Coronary artery (tissue), 2 donors: ENCODE measurements at places on chromosomes 5 and 9.

DNA sequence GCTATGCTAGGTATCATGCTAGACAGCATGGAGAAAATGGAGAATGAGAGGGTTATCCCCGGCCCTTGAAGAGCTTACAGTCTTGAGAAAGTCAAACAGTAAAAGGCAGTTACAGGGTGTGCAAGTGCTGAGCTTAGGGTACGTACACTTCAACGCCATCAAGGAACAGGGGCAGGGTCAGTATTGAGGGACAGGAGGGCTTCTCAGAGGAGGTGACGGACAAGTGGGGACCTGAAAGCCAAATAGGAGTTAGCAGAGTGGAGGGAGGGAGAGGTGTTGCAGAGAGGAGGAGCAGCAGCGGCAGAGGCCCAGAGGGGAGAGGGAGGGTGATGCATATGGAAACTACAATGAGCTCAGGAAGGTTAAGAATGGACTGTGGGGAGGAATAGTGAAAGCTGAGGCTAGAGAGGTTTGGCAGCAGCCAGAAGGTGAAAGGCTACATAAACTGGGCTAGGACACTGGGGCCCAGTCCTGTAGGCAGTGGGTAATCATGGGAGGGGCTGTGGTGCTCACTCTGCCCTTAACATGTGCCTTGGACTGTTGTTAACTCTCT, 88.0 kb downstream of the NRG2 start:
- no peak for DNase-seq

DNA sequence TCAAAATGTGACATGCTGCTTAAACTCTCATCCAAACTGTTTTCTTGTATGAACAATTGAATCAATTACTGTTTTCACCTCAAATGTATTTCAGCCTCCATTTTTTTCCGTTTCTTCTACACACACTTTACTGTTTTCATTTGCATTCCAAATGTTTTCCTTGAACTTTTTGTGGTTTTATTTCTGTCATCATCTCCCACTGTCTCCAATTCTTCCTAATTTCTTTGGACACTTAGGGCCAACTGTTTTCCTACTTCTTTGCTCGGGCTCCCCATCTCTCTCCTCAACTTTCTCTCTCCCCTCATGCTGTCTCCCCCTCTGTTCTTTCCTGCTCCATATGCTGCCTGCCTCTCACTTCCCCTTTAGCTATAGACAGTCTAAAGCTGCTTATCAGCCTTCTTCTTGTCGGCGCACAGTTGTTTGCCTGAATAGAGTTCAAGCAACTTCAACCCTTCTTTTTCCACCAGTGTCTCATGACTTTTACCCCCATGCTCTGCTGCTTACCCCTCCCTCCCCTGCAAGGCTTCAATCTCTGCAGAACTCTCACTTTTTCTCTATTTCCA, 443.4 kb downstream of the DTWD2 start:
- no peak for DNase-seq

DNA sequence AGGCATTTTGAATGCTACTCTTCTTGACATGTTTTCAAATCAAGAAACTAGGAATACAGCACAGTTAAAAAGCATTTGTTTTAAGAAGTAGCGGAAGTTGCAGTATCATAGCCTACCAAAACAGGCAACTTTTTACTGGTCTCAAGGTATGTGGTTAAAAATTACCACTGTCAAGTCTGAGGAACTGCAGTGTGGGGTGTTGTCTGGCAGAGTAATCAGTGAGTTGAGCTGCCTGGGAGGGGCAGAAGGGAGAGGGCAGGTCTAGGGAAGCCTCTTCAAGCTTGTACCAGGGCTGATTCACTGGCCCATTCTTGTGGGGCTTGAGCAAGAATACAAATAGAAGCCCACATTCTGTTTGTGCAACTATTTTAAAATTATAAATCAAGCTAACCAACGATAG, 42.4 kb upstream of the SV2C start:
- no peak for DNase-seq

GRCh38 chr5:173941758-173942401, 47.1 kb upstream of the C5orf47 start:
- DNase-seq = no peak

GRCh38 chr5:22986281-22986680, 133.1 kb upstream of the CDH12 start:
- DNase-seq = no peak

DNA sequence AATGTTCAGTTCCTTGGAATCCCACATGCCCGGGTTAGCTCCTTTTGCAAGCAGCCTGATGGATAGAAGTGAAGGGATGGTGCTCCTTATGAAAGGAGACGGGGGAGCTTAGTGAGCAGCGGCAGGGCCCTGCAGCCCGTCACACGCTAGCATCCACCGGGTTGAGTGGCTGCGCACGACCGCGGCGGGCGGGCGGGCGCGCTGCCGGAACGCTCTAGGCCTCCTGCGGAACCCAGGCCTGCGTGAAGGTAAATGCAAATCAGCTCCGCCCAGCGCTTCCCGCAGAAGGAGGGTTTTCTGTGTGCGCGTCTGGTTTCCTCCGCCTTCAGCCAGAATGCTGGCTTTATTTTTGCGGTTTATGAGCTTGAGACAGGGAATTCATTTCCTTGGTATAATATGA, 19.8 kb downstream of the IL12B start:
- DNase-seq = no peak

- no peak for DNase-seq
Observed at GRCh38 chr5:67015541-67016191, 180.9 kb downstream of the CD180 start.

GRCh38 chr9:127739614-127740330, 4.7 kb upstream of the TOR2A start:
- DNase-seq = no peak

DNA sequence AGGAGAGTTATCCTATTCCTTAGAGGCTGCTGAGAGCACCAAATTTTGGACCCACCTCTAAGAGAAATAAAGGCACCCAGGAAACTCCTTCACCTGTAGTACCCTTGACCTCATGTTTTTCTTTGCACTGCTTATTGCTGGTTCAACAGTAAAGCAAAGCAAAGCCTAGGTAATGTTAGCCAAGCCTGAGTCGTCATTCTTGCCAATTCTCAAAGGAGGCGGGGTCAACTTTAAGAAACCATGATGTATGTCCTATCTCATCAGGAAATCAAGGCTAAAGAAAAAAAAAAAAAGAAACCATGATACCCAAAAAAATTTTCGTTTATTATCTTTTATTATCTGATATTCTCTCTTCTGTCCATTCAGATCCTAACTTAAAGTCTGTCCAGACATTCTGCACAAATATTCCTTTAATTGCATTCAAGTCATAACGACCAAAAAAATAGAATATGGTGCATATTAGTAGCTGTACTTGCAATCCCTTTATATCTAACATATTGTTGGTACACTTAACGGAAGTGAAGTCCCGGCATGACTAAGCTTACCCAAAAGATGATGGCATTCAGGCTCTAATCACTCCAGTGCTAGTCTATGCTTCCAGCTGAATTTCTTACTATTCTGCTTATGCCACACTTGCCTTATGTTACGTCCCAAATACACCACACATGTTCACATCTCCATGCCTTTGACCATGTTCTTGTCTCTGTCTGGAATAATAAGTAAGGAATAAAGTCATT, 1.8 kb downstream of the AUH start:
- DNase-seq = no peak

- DNase-seq = no peak
Observed at GRCh38 chr9:99307851-99308250, 85.8 kb downstream of the SEC61B start.

- no peak for DNase-seq
Observed at GRCh38 chr9:94837404-94837803, 110.9 kb downstream of the AOPEP start.
